ENCODE measurements at places on chromosomes 2 and 18. TPM values are rescaled to one million over a fixed set of nuclear protein-coding genes. Genes with fewer than 3 reads are reported as not detected.

MROH2A gene
- total RNA-seq, result not detected

BUB1 gene
- 2.6 TPM for total RNA-seq

FIGN gene
- total RNA-seq, result not detected

NEMP2 gene
- 16.5 TPM for total RNA-seq

ANKRD44 gene
- total RNA-seq, result 296 TPM

ZNF385B gene
- not detected for total RNA-seq

UCN gene
- total RNA-seq, result 6.5 TPM

- no peak for DNase-seq
Measured at GRCh38 chr2:147698166-147698565, 146.7 kb upstream of the ACVR2A start.

DNA sequence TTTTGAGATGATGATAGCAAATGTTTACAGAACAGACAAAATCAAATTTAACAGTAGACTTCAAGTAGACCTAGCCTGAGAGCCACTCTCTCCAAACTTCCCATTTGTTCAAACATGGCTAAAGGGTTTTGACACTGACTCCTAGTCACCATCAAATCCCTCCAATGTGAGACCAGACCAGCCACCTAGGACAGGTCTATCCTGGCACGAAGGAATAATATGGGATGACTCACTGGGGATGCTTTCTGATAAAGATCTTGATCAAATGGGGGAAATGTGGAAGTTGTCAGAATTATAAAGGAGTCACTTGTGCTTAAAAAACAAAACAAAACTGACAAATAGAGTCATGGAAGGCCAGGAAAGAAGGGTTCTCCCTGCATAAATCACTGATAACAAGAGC lies 95.7 kb downstream of the EDAR start:
- no peak for DNase-seq

DNA sequence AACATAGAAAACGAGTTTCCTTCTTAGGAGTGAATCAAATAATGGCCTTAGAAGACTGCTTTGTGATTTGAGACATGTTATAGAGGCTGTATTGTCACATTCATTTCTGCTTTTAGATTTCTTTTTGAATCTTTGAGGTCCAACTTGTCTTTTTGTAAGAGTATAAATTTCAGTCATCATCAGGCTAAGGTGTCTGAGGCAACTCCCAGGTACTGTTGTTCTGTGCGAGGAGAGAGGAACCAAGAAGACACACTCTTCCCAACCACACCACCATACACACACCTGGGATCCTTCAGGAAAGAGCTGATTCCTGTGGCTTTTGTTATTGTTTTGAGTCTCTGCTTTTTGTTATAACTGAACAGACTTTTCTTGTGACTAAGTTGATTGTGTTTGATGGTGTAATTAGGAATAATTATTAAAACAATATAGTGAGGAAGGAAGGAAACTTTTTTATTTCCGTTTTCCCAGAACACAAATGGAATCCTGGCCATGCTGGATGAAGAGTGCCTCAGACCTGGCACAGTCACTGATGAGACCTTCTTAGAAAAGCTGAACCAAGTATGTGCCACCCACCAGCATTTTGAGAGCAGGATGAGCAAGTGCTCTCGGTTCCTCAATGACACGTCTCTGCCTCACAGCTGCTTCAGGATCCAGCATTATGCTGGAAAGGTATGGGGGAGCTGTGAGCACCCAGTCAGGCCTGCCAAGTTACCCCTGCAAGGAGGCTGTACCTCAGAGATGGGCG lies 140.4 kb downstream of the MYO1B start:
- DNase-seq, result no peak

DNA sequence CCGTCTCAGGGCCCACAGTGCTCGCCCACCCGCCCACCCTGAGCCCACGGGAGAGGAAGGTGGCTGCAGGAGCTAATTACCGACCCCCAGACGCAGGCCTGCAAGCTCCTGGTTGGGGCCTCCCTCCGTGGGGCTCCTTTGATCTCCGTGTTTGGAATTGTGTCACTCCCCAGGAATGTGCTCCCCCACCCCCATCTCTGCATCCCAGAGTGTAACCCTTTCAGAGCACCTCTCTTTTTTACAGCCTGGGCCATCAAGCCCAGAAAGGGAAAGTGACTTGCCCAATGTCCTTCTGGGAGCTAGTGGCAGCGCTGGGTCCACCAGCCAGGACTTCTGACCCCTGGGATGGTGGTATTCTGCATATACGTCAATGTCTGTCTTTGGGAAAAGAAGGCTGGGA lies 335.1 kb downstream of the CYRIA start:
- DNase-seq, result no peak

DNA sequence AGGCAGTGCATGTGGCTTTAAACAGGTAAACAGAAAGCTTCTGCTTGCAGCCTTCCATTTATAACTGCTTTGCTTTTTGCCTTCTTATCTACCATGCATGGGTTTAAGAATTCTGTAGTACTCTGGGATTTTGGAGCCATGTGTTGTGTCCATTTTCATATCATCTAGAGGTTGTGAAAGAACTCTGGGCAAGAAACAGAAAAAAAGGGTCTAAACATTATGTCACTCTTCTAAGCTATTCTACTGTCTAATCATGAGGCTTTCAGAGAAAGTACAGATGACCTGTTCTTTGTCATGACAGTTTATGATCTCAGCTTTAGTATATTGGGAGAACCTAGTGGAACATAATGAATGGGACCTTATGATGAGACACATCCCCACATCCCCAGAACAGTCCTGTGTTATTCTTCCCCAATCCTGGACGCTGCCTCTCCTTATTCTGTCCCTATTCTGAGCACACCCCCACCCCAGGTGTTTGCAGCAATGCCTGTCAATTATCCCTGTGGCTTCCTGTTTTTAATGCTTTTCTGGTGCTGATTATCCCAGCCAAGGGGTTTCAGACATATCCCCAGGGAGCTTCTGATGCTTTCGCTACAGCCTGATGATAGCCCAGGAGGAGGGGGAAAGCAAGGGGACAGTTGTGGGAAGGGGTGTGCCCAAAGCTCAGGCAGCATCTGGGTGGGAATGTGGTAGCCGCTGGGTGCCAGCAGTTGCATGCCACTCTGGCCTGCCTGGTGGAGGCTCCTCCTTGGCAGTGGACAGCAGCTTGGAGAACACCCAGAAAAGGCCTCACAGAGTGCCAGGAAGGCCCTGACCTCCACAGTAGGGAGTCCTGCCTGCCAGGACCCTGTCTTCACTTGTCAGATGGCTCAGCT lies 169.5 kb upstream of the MAP3K20 start:
- no peak for DNase-seq

DNA sequence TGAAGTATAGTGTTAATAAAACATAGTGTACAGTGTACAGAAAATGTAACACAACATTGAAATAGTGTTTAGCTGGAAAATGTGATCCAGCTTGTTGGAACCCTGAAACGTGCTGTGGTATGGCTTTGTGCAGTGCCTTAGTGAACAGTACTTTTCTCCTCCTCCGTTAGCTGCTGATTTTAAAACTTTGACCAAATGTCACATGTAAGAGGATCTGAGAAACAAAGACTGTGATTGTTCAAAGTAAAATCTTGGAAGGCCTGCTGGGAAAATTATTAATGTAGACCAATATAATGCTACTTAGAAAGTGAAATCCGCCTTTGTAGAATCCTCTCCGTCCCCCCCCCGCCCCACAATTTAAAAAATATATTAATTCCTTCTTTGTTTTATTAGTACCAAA lies 911 bp upstream of the KCNJ13 start:
- DNase-seq, result no peak

DNA sequence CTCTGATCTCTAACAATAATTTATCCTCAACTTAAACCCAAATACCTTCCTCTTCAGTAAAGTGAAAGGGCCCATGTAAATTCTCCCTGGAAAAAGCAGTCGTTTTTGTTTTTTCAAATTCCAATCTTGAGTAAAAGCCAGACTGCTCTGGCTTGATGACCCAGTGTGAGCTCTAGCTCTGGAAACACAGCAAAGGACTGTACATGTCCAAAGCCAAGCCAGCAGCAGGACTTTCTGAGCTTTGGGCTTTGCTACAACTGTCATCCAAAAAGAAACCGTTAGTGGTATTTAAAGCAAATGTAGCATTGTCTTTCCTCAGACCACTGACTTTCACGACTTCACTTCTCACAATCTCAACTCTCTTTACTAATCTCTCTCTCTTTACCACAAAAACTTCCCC lies 25.4 kb downstream of the SH3YL1 start:
- no peak for DNase-seq

GRCh38 chr2:238598802-238599530 lies 172.2 kb downstream of the ASB1 start:
- DNase-seq, result no peak

- no peak for DNase-seq
Measured at GRCh38 chr2:43074592-43075053, 151.8 kb downstream of the ZFP36L2 start.

- DNase-seq, result no peak
Measured at GRCh38 chr2:42030200-42030759, 17.5 kb upstream of the PKDCC start.

DNA sequence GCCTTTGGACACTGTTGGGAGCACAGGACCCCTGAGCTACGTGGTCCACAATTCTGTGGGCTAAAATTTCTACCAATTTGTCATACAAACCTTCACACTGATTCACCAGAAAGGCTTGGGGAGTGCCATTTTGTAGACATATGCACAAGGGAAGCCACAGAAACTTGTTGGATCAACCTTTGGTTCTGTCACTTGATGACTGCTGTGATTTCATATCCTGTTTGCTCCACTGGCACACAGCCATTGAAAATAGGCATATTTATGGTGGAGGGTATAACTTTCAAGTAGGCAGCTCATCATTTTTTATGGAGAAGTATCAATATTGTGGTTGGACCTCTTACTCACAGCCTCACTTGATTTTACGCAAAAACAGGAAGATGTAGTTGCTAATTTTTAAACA lies 10.5 kb downstream of the NAPG start:
- DNase-seq, result no peak

DNA sequence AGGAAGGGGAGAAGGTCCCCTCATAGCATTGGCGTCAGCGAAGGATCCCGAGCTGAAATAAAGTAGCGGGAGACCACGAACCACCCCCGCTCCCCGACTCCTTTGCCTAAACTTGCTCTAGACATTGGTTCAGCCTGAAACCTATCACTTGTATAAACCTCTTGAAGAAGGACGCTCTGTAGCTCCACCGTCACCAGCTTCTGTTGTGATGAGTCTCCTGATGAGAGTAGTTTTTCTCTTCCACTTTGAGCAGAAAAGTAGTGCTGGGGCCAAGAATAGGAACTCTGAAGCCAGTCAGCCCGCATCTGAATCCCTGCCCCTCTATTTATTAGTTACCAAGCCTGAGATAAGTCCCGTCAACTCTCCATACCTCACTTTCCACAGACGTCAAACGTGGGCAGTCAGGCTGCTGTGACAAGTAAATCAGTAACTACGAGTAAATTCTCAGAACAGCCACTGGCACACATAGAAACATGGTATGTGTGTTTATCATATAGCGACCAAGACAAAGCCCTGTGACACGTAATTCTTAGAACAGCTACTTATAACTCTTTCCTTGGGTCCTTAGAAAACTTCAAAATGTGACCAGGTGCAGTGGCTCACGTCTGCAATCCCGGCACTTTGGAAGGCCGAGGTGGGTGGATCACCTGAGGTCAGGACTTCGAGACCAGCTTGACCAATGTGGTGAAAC lies 61.7 kb downstream of the CD226 start:
- no peak for DNase-seq

GRCh38 chr2:180196419-180196977 lies 189.4 kb upstream of the CWC22 start:
- no peak for DNase-seq

Data from naive thymus-derived CD4-positive, alpha-beta T cell (primary cell).